ENCODE measurements at places on chromosomes 5 and 9.

DNA sequence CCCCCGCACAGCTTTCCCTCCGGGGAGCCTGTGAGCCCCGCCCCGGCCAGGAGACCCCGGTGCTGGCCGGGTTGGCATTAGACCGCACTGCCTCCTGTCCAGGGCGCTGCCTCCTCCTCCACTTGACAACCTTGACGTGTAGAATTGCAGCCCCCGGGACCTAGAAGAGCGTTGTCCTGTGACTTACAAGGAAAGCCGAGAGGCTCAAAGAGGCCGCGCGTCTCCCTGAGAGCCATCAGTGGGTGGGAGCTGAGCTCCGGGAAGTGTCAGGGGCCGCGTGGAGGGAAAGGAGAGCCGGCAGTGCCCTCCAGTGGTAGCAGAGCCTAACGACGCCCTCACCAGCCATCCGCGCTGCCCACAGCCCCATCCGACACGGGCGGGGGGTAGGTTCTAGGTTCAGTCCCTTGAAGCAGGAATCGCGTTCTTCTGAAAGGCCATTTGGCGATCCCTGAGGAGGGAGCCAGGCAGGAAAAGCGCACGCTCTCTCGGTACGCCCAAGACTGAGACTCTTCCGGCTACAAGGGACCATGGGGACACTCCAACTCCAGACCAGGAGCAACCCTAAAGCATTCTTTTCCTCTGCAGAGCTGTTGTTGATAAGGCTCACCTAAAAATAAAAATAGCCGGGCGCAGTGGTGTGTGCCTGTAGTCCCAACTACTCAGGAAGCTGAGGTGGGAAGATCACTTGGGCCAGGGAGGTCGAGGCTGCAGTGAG lies 40.6 kb upstream of the SAP30L start:
- DNase-seq: peak; percentile 76

DNA sequence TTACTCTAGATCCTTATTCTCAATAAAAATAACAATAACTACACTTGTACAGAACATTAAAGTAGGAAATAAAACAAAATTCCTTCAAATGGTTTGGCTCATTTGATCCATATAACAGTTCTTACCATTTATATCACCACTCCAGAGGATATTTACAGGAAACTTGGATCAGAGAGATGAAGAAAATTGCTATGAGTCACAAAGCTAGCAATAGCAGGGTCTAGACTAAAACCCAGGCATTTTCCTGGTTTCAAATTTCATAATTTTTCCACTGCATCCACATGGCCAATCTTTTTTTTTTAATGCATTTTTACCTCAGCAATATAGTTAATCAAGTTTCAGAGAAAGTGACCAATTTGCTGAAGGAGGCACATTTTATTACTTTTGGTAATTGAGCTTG lies 299.2 kb downstream of the ELAVL2 start:
- peak; percentile 57 for DNase-seq

GRCh38 chr9:114825126-114825795 lies 19.4 kb upstream of the TNFSF15 start:
- DNase-seq: no peak

DNA sequence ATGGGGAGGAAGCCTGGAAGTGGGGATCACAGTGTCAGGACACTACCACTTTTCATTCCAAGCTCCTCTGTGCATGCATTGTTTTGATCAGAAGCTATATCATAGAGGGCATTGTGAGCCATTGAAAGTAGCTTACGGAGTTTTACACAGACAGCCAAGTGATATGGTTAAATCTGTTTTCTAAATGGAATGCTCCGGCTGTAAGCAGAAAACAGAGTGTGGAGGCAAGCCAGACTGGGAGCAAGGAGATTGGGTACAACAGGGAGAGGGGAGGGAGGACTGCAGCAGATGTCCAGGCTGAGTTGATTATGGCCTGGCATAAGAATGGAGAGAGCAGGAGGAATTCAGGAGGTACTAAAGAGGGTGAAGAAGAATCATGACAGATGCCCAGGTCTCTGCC lies 15.5 kb upstream of the SOWAHA start:
- DNase-seq: no peak

GRCh38 chr9:110320651-110321445 lies 16.8 kb downstream of the TXNDC8 start:
- peak; percentile 30 for DNase-seq

DNA sequence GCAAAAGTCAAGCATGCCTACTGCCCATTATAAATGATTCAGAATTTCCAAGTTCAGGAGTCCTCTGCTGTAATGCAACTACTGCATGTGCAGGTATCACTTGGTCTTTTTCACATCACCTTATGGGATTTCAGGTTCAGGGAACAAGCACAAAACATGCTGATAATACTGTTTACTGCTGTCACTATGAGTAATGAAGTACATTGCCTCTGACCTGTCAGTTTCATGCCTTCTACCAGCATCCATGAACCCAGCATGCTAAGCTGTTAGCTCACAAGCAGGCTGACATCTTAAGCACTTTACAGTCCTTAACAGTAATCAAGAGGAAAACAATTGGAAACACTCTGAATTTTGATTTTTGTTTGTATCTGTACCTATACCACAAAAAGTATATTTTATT lies 743.8 kb downstream of the CDH12 start:
- no peak for DNase-seq

GRCh38 chr5:115377468-115378217 lies 81.2 kb upstream of the CCDC112 start:
- peak; percentile 91 for DNase-seq

DNA sequence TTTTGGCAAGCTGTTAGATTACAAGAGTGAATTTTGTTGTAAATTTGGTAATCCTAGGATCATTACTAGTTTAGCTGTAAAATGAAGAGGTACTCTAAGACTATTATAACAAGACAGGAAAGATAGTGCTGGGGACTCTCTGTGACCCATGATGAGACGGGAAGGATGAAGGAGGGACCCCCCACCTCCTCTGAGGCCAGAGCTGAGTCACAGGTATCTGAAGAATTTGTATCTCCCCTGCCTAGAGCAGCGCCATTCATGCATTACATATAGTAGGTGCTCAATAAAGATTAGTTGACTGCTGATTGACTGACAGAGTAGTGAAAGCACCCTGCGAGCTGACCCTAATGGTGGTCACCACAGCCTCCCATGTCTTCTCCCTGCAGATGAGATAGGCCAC lies 202.8 kb downstream of the SNX18 start:
- DNase-seq: peak; percentile 68

GRCh38 chr5:6398570-6399230 lies 20.4 kb upstream of the MED10 start:
- no peak for DNase-seq
